ENCODE measurements at places on chromosomes 16 and 17. TPM values are rescaled to one million over a fixed set of nuclear protein-coding genes. Genes with fewer than 3 reads are reported as not detected.

The ICAM2 gene
- total RNA-seq = 0.64 TPM

The ABCC11 gene
- not detected for total RNA-seq

The SOST gene
- total RNA-seq = not detected

- no peak for DNase-seq
These were observed 16.0 kb upstream of the PABPN1L start for GRCh38 chr16:88882358-88883030.

DNA sequence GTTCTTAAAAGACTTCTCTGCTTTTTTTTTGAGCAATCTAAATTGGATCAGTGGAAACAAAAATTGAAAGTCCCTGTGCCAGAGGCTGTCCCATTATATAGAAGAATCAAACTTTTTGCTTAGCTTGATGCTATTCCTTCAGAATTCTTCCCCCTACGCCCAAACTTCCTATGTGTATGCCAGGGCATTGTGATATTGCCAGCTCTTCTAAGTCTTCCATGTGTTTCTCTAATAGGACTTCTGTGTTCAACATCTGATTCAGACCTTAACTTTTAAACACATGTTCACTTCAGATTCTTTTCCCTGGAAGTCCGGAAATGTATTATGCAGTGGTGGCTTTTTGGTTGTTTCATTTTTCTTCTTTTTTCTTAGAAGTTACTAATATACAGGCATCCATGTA lies 18.7 kb downstream of the PTRH2 start:
- DNase-seq = no peak

DNA sequence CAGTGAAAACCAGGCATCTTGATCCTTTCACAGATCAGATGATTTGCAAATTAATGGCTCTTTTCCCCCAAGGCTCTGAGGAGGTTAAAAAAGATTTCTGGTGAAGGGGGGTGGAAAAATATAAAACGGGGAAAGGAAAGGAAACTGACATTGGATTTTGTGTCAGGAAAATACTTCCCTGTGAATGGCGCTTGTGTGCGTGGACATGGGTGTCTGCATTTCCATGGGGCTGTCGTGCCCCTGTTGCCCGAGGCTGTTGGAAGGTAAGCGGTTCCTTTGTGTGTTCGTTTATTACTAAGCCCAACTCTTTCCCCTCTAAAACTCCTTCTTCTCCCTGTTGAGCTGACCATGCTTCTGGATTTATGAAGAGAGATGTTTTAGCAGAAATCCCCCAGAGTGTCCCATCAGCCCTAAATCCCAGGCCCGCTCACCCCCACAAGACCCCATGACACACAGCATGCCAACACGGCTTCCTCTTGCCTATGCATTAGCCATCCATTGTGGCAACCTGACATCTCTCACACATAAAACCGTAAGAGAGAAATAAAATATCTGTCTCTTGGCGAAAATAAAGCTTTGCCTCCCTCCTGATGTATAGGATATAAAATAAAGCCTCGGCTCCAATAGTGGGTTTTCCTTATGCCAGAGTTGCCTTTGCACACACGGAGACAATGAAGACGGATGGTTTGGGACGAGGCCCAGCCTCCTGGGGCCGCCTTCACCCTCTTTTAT lies 7.3 kb upstream of the LHX1 start:
- DNase-seq = no peak

GRCh38 chr16:30023586-30023985 lies 588 bp downstream of the C16orf92 start:
- DNase-seq = no peak

- DNase-seq = no peak
These were observed 932 bp upstream of the NFE2L1 start for GRCh38 chr17:48047113-48047740.
